ENCODE measurements at places on chromosomes 3 and 15.

- DNase-seq: no peak
These were observed 790 bp downstream of the LAMP3 start for GRCh38 chr3:183161552-183162336.

DNA sequence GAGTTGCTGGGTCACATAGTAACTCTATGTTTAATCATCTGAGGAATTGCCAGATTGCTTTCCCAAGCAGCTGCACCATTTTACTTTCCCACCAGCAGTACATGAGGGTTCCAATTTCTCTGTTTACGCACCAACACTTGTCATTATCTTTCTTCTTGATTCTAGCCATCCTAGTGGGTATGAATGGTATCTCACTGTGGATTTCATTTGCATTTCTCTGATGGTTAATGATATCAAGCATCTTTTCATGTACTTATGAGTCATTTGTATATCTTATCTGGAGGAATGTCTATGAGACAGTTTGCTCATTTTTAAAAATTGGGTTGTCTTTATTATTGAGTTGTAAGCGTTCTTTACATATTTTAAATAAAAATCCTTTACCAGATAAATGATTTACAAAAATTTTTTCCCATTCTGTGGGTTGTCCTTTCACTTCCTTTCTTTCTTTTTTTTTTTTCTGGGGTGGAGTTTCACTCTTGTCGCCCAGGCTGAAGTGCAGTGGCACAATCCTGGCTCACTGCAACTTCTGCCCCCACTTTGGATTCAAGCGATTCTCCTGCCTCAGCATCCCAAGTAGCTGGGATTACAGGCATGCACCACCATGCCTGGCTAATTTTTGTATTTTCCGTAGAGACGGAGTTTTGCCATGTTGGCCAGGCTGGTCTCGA is 8.9 kb upstream of the SGO1 start:
- no peak for DNase-seq

DNA sequence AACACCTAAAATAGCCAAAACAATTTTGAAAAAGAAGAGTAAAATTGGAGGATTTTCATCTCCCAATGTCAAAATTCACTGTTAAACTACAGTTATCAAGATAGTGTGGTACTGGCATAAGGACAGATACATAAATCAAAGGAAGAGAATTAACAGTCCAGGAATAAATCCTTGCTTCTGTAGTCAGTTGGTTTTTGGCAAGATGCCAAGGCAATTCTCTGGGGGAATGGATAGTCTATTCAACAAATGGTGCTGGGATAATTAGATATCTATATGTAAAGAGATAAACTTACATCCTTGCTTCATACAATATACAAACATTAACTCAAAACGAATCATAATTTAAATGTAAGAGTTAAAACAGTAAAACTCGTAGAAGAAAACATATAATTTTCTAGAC is 57.9 kb upstream of the SELENOK start:
- no peak for DNase-seq

DNA sequence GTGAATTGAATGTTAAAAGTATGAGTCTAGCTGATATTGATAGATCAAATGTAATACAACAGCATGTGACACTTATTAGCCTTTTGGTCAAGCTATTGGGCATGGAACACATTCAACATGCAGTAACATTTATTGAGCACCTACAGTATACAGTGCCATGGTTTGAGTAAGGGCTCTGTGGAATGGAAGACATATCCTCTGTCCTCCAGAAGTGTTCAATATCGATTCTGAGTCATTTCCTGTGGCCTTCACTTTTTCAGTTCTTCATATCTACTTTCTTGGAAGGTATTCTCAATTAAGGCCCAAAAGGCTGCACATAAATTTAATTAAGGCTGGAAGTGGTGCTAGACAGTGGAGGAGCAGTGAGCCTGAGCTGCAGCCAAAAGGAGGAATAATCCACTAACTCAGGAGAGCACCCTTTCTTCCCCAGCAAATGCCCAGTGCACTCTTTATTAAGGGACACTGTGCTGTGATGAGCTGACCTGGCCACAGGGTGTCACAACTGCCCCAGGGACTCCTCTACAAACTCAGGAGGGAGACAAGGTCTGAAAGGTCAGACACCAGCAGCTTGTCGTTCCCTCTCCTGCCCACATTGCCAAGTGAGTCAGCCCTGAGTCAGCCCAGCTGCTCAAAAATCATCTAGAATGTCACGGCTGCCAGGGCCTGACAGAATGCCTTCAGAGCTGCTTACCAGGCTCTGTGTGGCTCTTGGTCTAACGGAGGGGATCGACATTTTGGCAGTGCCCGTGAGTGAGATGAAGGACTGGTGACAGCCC is 544.8 kb downstream of the AGBL1 start:
- peak; percentile 43 for DNase-seq

GRCh38 chr3:157815739-157816138 is 290.5 kb downstream of the SHOX2 start:
- no peak for DNase-seq

DNA sequence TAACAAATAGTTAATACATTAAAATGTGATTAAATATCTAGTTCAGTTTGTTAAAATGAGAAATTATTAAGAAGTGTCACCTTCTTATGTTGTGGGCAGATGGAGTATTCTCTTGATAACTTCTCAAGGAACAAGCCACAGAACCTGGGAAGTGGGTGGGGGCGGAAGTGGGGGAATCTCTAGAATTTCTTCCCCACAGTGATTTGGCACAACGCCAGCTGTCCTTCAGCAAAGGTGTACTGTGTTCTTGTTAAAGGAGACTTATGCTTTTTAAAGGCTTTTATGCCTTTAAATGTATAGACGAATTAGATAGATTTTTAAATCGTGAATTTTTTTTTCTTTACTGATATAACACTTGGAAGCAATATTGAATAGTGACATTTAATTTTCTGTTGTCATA is 42.4 kb downstream of the SEC22A start:
- no peak for DNase-seq

- no peak for DNase-seq
These were observed 220.8 kb upstream of the HES1 start for GRCh38 chr3:193915099-193915498.

DNA sequence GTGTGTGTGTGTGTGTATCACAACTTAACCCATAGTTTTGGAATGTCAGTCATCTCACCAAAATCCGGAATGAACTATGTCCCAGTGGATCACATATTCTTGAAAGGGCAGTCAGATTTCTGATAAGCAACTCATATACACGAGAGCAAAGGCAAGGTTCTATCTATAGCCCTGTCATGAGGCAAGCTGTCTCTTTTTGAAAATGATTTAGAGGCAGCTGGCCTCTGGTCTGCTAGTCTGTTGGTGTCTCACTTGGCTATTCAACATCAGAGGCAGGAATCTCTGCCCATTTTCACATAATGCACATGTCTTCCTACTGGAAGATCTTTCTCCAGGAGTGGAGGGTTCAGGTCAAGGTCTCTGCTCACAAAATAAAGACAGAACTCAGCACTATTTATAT is 79.8 kb downstream of the CNTN6 start:
- DNase-seq: no peak
